ENCODE measurements at places on chromosomes 1 and 21.

GRCh38 chr1:18629659-18630510 lies 761 bp upstream of the PAX7 start:
- no peak for DNase-seq

DNA sequence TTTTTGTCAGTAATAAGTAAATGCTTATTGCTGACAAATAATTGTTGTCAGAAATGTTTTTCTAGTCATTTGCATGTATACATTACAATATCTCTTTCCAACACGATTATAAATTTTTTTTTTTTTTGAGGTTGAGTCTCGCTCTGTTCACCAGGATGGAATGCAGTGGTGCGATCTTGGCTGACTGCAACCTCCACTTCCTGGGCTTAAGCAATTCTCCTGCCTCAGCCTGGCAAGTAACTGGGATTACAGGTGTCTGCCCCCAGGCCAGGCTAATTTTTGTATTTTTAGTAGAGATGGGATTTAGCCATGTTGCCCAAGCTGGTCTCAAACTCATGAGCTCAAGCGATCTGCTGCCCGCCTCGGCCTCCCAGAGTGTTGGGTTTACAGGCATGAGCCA lies 72.0 kb upstream of the ATF3 start:
- DNase-seq: no peak

GRCh38 chr1:112826217-112826944 lies 111.2 kb upstream of the PPM1J start:
- DNase-seq: no peak

DNA sequence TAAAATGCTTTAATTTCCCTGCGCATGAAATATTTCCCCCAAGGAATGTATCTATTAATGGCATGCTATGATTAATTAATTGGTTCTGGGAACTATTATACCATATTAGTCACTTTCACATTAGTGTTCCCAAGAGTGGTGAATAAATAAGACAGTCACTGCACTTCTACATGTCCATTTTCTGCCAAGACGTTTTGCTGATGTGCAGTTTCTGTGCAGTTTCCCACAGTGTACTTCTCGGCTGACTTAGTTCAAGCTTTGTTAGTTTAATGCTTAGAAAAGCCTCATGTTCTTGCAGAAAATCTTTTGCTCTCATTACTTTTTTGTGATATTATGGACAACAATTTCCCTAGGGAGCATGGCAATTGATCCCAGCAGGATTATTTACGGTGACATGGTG lies 1014.5 kb downstream of the BRINP3 start:
- no peak for DNase-seq

GRCh38 chr1:31010086-31010989 lies 55.2 kb downstream of the PUM1 start:
- peak; percentile 24 for DNase-seq
